Bronchial epithelial cell (primary cell): ENCODE measurements at places on chromosomes 7 and 10. TPM values are rescaled to one million over a fixed set of nuclear protein-coding genes. Genes with fewer than 3 reads are reported as not detected.

The AGAP9 gene
- total RNA-seq: 2.3 and 3.7 TPM in 2 replicates

The ARHGEF5 gene
- total RNA-seq: 10.5 and 14.3 TPM in 2 replicates

The SEMA4G gene
- total RNA-seq: 0.26 and 0.51 TPM in 2 replicates

The HMX2 gene
- not detected in 2 replicates for total RNA-seq

The DHTKD1 gene
- total RNA-seq: 18.4 and 20.9 TPM in 2 replicates

The LRRC18 gene
- not detected in 2 replicates for total RNA-seq

The ITGA8 gene
- under 0.01 TPM in 1 of 2 replicates, not detected in the other for total RNA-seq

The FAM237B gene
- total RNA-seq: not detected in 2 replicates

GRCh38 chr7:151378011-151378410, 31.8 kb downstream of the WDR86 start:
- DNase-seq: no peak

DNA sequence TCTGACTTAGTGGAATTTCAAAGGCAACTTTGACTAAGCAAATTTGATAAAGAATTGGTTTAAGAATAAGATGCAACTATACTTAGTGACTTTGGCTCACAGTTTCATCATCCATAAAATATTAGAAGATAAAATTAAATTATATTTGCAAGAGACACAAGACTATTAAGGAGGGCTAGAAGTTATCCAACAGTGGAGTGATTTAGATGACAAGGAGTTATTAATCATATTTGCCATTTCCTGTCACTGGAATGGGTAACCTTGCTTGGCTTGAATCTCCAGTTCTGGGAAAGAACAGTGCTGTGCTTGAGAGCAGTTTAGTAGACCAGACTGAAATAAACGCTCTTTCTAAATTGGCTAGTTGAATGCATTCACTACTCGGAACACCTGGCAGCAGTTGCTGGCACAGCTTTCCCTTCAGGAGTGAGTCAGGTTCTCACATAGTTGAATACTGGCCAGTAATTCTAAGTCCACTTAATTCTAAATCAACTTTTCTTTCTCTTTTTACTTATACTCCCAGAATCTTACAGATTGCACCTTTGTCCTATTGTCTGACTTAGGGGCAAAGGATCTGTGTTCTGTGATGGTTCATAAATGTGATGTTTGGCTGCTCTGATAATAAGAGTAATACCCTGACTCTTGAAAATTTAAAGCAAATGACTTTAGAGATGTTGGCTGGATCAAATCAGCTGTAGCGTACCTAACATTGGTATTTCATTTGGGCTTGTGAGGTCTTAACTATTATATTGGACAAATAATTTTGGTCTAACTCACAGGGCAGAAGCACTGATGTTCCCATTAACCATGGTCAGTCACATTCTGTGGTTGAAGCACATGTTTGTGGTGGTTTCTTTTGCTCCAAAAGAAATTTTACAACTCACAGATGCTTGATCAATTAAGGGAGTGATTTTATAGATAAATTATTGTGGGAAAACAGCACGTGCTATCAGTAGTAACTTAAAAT, 16.6 kb downstream of the STMP1 start:
- DNase-seq: peak; percentile 90

GRCh38 chr10:62133618-62134017, 135.0 kb downstream of the RTKN2 start:
- DNase-seq: no peak

GRCh38 chr10:61751599-61751998, 88.9 kb downstream of the CABCOCO1 start:
- DNase-seq: no peak

GRCh38 chr10:104144931-104145330, 23.0 kb downstream of the SFR1 start:
- peak; percentile 3 for DNase-seq

- DNase-seq: no peak
Observed at GRCh38 chr7:90645784-90646183, 49.7 kb downstream of the CDK14 start.

DNA sequence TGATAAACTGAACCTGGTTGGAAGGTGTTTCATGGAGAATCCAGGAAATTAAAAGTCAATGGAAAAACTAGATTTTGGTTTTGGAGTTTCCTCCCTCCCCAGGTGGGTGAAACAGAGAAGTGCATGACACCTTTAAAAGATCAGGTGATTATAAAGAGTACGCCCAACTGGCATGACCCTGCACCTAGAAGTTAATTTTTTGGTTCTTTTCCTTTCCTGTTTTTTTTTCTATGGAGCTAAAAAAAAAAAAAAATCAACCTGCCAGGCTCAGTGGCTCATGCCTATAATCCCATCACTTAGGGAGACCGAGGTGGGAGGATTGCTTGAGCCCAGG, 7.9 kb downstream of the GJD4 start:
- DNase-seq: no peak

DNA sequence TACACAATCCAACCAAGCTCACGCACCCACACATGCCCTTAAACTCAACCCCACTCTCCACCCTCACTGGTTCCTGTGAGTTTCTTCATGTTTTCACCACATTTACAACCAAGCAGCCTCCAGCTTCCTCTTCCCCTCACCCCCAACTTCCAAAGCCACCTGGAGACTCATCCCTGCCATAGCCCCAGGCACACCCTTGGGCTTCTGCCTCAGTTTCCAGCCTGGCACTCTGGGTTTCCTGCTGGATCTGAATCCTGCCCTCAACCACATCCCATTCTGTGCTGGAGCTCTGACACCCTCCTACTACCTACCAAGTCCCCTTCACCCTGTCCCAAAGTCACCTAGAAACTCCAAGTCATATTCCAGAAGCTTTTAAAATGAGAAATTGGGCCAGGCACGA, 29.4 kb downstream of the CCDC3 start:
- DNase-seq: no peak

DNA sequence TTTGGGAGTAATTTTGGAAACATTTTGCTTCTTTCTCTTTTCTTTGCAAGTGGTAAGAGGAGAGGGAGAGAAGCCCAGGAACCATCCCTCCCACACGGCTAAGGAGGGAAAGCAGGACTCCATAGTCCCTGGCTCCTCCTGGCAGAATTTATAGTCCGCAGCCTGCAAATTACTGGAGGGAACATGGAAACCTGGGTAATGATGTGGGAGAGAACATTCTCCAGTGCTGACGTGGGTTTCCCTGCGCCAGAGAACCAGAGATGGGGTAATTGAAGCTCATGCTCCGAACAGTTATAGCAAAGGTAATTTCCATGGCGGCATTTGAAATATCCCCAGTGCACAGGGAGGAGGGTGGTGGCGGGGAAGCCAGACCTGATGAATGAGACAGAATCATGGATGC, 320.4 kb downstream of the RPS24 start:
- DNase-seq: no peak

- no peak for DNase-seq
Observed at GRCh38 chr7:150363872-150364271, 4.8 kb upstream of the REPIN1 start.

DNA sequence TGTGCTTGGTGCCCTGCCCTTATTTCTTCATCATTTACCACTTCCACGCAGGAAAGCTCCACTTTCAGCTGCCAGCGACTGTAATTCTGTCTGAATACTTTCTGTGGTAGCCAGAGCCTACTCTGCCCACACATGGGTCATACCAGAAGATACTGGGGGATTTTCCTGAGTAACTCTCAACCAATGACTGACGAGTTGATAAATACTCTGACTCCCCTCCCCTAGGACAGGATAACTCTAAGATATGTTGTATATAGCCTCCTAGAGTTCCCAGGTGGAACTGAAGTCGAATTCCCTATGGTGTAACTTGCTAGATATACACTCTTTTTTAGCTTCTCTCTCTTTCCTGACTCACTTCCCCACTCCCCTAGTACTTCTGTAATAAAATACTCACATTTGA, 29.8 kb downstream of the SEM1 start:
- no peak for DNase-seq

DNA sequence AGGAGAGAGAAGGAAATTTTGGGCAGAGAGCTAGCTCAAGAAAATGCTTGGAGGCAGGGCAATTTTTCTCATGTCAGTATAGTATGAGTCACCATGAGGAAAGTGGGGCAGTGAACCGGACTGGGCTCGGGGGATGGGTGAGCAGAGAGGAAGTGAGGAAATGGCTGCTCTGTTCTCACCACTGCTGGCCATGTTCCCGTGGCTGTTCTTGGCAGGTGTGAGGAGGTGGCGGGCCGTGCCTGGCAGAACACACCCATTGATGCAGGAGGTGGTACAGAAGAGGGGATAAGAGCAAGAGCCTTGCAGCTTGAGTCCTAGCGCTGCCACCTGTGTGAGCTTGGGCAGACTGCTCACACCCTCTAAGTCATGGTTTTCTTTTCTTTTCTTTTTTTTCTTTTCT, 304.4 kb upstream of the LYZL1 start:
- DNase-seq: peak; percentile 91
